ENCODE measurements at places on chromosomes 2 and 18.

DNA sequence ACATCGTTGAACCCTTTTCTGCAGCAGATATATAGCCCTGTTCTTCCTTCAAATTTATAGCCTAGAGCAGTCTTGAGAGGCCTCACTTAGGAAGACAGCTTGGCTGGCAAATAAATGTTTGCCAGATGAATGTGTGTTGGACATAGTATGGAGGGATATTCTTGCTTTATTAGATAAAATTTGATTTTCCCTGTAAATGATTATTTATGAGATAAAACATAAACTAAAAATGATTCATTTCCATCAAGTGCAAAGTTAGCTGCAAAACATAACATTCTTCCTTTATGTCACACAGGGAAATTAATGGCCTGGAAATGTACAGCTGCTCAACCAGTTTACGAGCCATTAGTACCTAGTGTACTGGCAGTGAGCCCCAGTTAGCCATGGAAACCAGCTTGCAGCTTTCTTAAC, 82.5 kb downstream of the LIMS1 start:
- no peak for DNase-seq

GRCh38 chr2:99403084-99403483, 65.9 kb downstream of the EIF5B start:
- no peak for DNase-seq

- no peak for DNase-seq
Measured at GRCh38 chr2:120531365-120531764, 185.4 kb downstream of the INHBB start.

DNA sequence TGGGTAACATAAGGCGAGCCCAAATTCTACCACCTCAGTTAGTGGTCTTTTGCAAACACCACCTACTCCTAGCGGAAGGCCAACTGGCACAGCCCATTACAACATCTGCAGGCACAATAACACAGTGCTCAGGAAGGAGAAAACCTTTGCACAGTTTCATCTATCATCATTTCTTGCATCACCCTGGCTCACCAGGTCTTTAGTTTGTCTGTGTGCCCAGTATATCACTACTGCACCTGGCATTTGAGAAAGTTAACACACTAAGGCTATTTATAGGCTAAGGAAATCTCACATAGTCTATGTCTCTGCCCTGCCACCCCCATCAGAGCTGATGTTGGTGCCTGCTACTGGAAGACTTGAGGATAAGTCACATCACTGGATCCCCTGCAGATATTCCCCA, 484.0 kb downstream of the SATB2 start:
- no peak for DNase-seq

GRCh38 chr2:212328136-212328535, 210.5 kb downstream of the ERBB4 start:
- no peak for DNase-seq

- no peak for DNase-seq
Measured at GRCh38 chr18:24986666-24987302, 365.2 kb downstream of the ZNF521 start.

DNA sequence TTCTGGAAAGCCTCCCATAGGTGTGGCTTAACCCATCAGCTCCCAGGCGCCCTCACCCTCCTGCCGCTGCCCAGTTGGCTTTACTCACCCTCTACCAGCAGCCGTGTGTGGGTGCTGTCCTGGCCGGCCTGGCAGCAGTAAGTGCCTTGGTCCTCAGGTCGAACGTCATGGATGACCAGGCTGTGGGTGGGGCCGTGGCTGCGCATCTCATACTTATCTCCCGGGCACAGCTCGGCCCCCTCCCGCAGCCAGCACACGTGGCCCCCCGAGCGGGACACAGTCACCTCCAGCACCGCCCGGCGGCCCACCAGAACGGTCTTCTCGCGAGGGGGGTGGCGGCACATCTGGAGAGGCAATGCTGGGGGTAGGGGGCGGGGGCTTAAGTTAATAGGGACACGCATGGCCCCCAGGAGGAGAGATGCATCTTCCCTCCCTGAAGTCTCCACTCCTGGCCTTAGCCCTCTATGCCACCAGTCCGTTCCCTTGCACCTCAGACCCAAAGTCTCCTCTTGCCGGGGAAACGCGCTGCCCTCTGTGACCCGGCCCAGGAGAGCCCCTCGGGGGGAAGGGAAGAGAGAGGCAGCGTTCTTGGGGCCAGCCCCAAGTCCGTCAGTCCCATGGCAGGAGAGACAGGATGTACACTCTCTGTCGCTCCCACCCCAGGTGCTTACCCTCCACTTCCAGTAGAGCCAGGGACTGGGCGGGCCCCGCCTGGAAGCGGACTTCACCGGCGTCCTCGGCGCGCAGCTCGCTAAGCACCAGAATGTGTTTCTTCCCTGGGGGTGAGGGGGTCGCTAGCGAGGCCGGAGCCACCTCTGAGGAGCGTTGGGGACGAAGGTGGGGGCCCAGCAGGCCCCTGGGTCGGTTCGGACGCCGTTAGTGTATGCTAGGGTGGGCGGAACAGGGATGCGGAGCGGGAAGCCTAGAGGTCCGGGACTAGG, 7.9 kb downstream of the TMEM198 start:
- DNase-seq: no peak

DNA sequence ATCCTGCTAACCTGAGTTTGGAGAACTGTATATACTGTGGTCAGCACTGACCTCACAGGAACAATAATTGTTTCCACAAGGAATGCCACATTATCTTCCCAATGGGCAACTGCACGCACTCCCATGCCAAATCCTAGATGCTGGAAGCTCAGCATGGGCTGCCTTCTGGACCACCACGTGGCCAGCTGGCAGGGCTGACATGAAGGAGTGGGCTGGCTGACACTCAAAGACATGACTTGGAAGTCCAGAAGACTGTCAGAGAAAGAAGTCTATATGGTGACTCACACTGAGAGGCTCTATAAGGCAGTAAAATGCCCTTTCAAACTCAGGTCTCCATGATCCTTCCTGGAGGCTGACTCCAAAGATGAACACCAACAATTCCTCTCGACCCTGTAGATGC, 98.4 kb upstream of the RNF152 start:
- DNase-seq: no peak

All from hematopoietic multipotent progenitor cell (in vitro differentiated cells).